ENCODE measurements at places on chromosomes 6 and 20.
A peak's percentile ranks its signal among the peaks of the same experiment; 100 is the strongest.

DNA sequence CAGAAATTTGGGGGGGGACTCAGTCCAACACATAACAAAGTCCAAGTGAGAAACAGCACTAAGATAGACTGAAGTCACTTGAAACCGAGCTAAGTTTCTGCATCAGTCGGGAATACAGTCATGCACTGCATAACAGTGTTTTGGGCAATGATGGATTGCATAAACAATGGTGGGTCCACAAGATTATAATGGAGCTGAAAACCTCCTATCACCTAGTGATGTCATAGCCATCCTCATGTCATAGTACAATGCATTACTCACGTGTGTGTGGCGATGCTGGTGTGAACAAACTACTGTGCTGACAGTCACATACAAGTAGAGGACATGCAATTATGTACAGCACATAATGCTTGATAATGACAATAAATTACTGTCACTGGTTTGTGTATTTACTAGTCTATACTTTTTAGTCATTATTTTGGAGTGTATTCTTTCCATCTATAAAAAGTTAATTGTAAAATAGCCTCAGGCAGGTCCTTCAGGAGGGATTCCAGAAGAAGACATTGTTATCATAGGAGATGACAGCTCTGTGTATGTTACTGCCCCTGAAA is 154.5 kb upstream of the ECI2 start:
- H3K27me3 ChIP-seq, result peaks cover 8% of the 10 kb centered on the region
- no peaks in the 10 kb centered on the region for H3K36me3 ChIP-seq
- no peak overlapping the region for H3K4me3 ChIP-seq
- no peak overlapping the region for H3K27ac ChIP-seq
- H3K4me1 ChIP-seq, result peaks cover 7% of the 10 kb centered on the region

GRCh38 chr6:106894978-106895702 is 79.4 kb downstream of the CD24 start:
- no peak overlapping the region for H3K4me3 ChIP-seq
- H3K27ac ChIP-seq, result no peak overlapping the region
- no peaks in the 10 kb centered on the region for H3K4me1 ChIP-seq
- no peak for DNase-seq

DNA sequence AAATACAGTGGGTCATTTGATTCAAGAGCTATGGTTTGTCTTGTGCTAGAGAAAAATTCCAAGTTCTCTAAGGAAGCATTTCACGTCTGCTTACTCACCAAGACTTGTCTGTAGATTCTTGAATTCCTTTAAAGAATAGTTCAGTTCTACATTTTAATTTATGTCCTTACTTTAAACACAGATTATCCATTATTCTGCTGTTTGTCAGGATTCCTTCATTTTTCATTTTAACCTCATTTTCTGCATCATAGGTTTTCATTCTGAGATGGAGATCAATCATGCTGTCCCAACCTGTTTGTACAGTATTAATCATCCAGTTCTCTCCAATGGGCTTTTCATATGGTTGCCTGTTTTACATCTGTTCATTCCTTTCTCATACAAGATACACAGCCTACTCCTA is 24.5 kb upstream of the POPDC3 start:
- H3K36me3 ChIP-seq, result no peaks in the 10 kb centered on the region
- no peaks in the 10 kb centered on the region for H3K4me1 ChIP-seq

DNA sequence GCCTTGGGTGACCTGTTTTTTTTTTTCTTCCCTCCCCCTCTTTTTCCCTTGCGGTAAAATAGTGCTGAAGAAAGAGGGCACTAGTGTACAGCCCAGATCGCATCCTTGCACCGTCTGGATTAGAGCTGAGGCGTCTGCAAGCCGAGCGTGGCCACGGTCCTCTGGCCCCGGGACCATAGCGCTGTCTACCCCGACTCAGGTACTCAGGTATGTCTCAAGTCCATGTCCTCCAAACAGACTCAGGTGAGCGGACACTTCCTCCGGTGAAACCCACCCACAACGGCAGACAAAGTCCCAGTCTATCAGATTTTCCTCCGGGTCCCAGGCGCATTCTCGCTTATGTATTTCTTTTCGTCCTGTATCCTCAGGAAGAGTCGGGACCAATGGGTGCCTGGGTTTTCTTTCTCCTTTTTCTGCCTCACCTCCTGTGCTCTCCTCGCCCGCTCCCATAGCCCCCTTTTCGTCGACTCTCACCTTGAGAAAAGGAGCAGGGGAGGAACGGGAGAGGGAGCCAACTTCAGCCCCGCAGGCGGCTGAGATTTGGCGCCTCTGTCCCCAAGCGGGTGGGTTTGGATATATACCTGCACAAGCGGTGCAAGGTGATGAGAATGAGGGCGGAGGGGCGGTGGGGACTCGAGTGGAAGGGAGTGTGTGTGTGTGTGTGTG is 1.1 kb upstream of the GRM1 start:
- no peak overlapping the region for H3K4me3 ChIP-seq
- peaks cover 15% of the 10 kb centered on the region for H3K27me3 ChIP-seq
- no peak overlapping the region for H3K27ac ChIP-seq
- no peak for DNase-seq
- H3K4me1 ChIP-seq, result peaks cover 4% of the 10 kb centered on the region
- H3K36me3 ChIP-seq, result no peaks in the 10 kb centered on the region

GRCh38 chr6:112252571-112253497 is 1.5 kb downstream of the LAMA4 start:
- no peak overlapping the region for H3K27ac ChIP-seq
- H3K27me3 ChIP-seq, result no peaks in the 10 kb centered on the region
- peak overlapping the region; percentile 97 for H3K4me3 ChIP-seq
- DNase-seq, result peak; percentile 57

DNA sequence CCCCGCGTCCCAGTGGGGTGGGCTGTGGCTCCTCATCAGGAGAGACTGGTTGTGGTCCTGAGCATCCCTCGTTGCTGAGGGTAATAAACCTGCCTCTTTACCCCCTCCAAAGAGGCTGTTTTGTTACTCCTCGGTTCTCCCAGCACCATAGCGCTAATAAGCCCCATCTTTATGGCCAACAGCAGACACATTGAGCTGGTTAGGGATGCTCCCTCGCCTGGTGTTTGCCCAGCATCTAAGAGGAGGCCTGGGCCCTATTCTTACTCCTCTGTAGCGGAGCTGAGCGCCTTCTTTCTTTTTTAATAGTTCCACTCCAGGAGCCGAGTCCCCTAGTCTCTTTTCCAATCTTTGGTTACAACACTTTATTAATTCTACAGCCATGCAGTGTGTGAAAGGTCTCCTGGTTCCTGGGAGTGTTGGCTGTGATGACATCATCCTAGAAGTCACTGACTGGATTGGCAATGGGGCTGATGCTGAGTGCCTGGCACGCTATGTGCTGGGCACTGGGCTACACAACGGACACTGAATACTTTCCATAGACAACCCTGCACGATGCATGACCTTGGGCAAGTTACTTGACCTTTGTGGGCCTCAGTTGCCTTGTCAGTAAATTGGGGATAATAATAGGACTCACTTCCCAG is 50.6 kb upstream of the CCDC167 start:
- peak; percentile 53 for DNase-seq
- H3K4me3 ChIP-seq, result no peak overlapping the region
- no peak overlapping the region for H3K27ac ChIP-seq
- H3K4me1 ChIP-seq, result peaks cover 26% of the 10 kb centered on the region

GRCh38 chr6:168137024-168137423 is 58.0 kb upstream of the FRMD1 start:
- H3K27ac ChIP-seq, result no peak overlapping the region
- DNase-seq, result no peak
- H3K36me3 ChIP-seq, result no peaks in the 10 kb centered on the region
- H3K4me3 ChIP-seq, result no peak overlapping the region
- H3K4me1 ChIP-seq, result peaks cover 11% of the 10 kb centered on the region

- no peak overlapping the region for H3K27ac ChIP-seq
- H3K36me3 ChIP-seq, result no peaks in the 10 kb centered on the region
- H3K4me3 ChIP-seq, result no peak overlapping the region
- H3K4me1 ChIP-seq, result no peaks in the 10 kb centered on the region
- H3K27me3 ChIP-seq, result no peaks in the 10 kb centered on the region
- no peak for DNase-seq
Observed at GRCh38 chr6:156735751-156736150, 41.4 kb upstream of the ARID1B start.

- DNase-seq, result no peak
- no peak overlapping the region for H3K4me3 ChIP-seq
- H3K27ac ChIP-seq, result no peak overlapping the region
- no peaks in the 10 kb centered on the region for H3K36me3 ChIP-seq
Observed at GRCh38 chr6:75041381-75041780, 164.5 kb downstream of the COL12A1 start.

GRCh38 chr6:14545496-14545895 is 427.9 kb downstream of the CD83 start:
- DNase-seq, result no peak
- no peak overlapping the region for H3K27ac ChIP-seq
- peaks cover 3% of the 10 kb centered on the region for H3K4me1 ChIP-seq
- H3K27me3 ChIP-seq, result peaks cover 10% of the 10 kb centered on the region
- no peaks in the 10 kb centered on the region for H3K36me3 ChIP-seq

GRCh38 chr20:23493172-23493772 is 2.4 kb downstream of the CST8 start:
- no peak overlapping the region for H3K27ac ChIP-seq
- no peak for DNase-seq
- no peaks in the 10 kb centered on the region for H3K36me3 ChIP-seq
- no peaks in the 10 kb centered on the region for H3K27me3 ChIP-seq
- H3K4me1 ChIP-seq, result no peaks in the 10 kb centered on the region

- DNase-seq, result no peak
- H3K36me3 ChIP-seq, result no peaks in the 10 kb centered on the region
- H3K27me3 ChIP-seq, result peaks cover 2% of the 10 kb centered on the region
- peaks cover 20% of the 10 kb centered on the region for H3K4me1 ChIP-seq
Observed at GRCh38 chr6:43810965-43811732, 41.1 kb downstream of the VEGFA start.

DNA sequence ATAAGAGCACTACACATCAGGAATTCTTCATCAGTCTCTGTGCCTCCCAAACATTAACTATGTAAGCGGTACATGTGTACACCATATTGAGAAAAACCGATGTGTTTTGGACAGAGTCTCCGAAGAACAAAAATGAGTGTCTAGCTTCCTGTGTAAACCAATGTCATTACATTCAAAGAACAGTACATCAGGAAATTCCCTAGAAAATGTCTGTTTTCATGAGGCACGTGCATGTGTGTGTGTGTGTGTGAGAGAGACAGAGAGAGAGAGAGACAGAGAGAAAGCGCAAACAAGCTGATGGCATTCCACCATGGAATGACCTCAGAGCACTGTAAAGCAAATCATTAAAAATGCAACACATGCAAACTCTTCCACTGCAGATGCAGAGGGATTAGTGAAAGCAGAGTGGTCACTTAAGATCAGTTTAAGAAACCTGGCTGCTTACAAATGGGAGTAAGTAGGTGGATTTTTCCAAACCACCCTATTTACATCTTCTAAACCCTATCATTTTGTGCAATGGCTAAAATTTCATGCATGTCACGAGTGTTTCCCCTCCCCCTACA is 133.9 kb downstream of the HIVEP2 start:
- no peaks in the 10 kb centered on the region for H3K27me3 ChIP-seq
- no peaks in the 10 kb centered on the region for H3K4me1 ChIP-seq
- H3K4me3 ChIP-seq, result no peak overlapping the region
- H3K36me3 ChIP-seq, result peaks cover 16% of the 10 kb centered on the region

DNA sequence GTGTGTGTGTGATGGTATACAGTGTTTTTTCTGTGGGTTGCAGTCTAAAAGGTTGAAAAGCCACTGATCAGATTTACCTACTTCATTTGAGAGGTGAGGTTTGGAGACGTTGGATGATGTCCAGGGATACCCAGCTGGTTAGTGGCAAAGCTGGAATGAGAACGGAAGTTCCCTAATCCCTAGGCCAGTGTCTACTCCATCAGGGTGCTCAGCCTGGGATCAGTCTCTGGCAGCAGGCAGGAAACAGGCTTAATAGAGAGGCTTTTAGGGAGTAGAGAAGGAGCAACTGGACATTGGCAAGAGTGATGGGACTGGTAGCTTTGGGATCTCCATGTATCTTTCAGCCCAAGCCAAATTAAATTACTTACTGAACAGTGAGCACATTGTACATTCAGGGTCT is 80.7 kb downstream of the C6orf52 start:
- H3K4me1 ChIP-seq, result no peaks in the 10 kb centered on the region
- no peak overlapping the region for H3K27ac ChIP-seq
- no peaks in the 10 kb centered on the region for H3K27me3 ChIP-seq
- peak; percentile 17 for DNase-seq

GRCh38 chr20:59958626-59959025 is 403 bp downstream of the CDH26 start:
- no peak for DNase-seq
- no peak overlapping the region for H3K4me3 ChIP-seq
- H3K4me1 ChIP-seq, result no peaks in the 10 kb centered on the region
- H3K27ac ChIP-seq, result no peak overlapping the region
- H3K27me3 ChIP-seq, result no peaks in the 10 kb centered on the region

DNA sequence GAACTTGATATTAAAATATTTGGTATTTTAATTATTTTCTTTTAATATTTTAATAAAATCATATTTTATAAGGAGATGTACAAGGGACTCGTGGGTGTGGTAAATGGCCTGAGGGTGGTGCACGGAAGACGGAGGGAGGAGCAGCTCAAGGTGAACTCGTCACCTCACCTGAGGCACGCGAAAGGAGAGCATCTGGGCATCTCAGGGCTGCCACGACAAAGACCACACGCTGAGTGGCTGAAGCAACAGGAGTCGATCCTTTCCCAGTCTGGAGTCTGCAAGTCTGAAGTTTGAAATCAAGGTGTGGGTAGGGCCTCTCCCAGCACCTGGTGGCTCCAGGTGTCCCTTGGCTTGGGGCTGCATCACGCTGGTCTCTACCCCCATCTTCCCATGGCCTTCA is 39.7 kb downstream of the APCDD1L start:
- H3K4me1 ChIP-seq, result no peaks in the 10 kb centered on the region
- no peak for DNase-seq
- no peak overlapping the region for H3K4me3 ChIP-seq
- H3K36me3 ChIP-seq, result no peaks in the 10 kb centered on the region

DNA sequence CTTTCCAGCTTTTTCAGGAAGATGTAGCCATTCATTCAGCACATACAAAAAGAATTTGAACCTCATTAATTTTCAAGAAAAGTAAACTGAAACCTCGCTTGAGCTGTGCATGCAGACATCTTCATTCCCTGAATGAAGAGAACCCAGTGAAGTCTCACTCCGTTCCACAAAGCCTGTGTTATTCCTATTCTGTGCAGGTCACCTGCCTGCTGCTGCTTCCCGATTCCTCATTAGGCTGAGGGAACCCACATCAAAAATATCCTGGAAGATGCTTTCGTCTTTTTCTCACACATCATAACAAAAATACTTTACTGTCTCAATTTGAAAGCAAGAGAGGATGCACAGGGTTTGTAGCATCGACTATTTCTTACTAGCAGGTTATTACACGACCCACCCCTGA is 40.1 kb downstream of the TRMT6 start:
- H3K27me3 ChIP-seq, result peaks cover 17% of the 10 kb centered on the region
- H3K4me1 ChIP-seq, result peaks cover 5% of the 10 kb centered on the region
- H3K4me3 ChIP-seq, result no peak overlapping the region
- H3K27ac ChIP-seq, result no peak overlapping the region
